ENCODE measurements at places on chromosomes 2 and 18. TPM values are rescaled to one million over a fixed set of nuclear protein-coding genes. Genes with fewer than 3 reads are reported as not detected.
A peak's percentile ranks its signal among the peaks of the same experiment; 100 is the strongest.

ITPRID2 gene
- total RNA-seq = 101 TPM

GRCh38 chr2:118803012-118803411, 44.4 kb downstream of the EN1 start:
- no peak for DNase-seq

DNA sequence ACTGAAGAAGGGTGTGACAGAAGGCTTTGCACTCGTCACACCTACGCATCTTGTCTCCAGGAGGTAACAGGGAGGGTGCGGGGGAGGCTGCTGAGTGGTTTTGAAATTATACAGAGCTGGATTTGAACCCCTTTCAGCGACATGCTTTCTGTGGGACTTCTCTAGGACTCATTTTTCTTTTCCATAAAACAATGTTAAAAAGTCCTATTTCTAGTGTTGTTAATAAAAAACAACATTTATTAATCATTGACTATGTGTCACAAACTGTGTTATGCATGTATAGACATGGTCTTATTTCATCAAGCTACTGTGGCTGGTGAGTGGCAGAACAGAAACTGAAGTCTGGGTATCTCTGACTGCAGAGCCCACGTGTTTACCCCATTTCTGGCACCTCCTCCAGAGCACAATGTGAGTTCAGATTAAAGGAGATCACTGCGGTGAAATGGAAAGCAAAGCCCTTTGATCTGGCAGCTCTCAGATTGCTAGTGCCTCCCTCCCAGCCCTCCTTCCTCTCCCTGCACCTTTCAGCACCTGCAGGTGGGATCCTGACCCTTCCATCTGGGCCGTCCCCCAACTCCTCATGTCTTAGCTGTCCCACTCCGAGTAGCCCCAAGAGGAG, 315.5 kb upstream of the MYT1L start:
- DNase-seq = no peak

GRCh38 chr2:66426244-66427111, 8.4 kb upstream of the MEIS1 start:
- DNase-seq = no peak

- no peak for DNase-seq
Observed at GRCh38 chr2:86037795-86038192, 67.9 kb downstream of the POLR1A start.

- no peak for DNase-seq
Observed at GRCh38 chr18:71136487-71136886, 847.6 kb downstream of the SOCS6 start.

GRCh38 chr2:162198239-162198638, 45.0 kb downstream of the FAP start:
- peak; percentile 54 for DNase-seq

- DNase-seq = no peak
Observed at GRCh38 chr18:32386471-32386870, 84.2 kb downstream of the GAREM1 start.

- no peak for DNase-seq
Observed at GRCh38 chr2:226352941-226353560, 446.6 kb downstream of the IRS1 start.

Data from fibroblast of the aortic adventitia (primary cell).